ENCODE measurements at places on chromosomes 13 and 19. TPM values are rescaled to one million over a fixed set of nuclear protein-coding genes. Genes with fewer than 3 reads are reported as not detected.

Gene SPRY2
- total RNA-seq = 26.4 TPM

Gene APOC4
- total RNA-seq = not detected

- no peak for DNase-seq
Observed at GRCh38 chr19:35363711-35364425, 5.6 kb downstream of the FFAR3 start.

DNA sequence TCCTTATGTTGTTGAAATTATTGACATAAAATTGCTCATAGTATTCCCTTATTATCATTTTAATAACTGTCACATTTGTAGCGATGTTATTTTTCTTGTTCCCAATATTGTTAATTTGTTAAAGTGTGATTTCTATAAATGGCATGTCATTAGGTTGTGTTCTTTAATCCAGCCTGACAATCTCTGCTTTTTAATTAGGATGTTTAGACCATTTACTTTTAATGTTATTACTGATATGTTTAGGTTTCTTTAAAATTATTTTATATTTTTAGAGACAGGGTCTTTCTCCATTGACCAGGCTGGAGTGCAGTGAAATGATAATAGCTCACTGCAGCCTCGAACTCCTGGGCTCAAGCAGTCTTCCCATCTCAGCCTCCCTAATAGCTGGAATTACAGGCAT is 408.5 kb downstream of the DLEU7 start:
- DNase-seq = no peak

Measured in lower leg skin (tissue), 4 donors.